ENCODE measurements at places on chromosomes 1 and 21.
A peak's percentile ranks its signal among the peaks of the same experiment; 100 is the strongest.

- DNase-seq: no peak
Measured at GRCh38 chr1:226764533-226764932, 25.5 kb upstream of the ITPKB start.

DNA sequence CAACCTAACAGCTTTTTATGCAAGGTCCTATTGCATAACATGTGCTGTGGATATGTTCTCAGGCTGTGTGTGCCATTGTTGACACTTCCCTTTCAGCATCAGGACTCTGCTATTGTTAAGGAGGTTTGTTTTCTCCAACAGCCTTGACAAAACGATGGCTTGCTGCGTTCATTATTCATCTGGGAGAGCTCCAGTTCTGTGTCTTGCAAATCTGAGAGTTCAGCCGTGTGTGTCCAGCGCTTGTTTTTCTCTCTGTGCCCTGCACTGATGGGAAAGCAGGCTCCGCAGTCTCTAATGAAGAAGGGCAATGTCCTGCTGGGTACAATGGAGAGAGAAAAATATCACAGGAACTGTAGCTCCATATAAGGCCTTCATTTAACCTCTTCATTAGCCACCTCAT lies 63.7 kb downstream of the CLDN17 start:
- DNase-seq: no peak

- no peak for DNase-seq
Measured at GRCh38 chr1:36137226-36137625, 12.1 kb downstream of the TRAPPC3 start.

- no peak for DNase-seq
Measured at GRCh38 chr1:235336903-235337302, 8.5 kb downstream of the GGPS1 start.

- DNase-seq: no peak
Measured at GRCh38 chr1:31410871-31411270, 2.1 kb upstream of the SERINC2 start.

- no peak for DNase-seq
Measured at GRCh38 chr1:174519844-174520243, 72.1 kb downstream of the GPR52 start.

- DNase-seq: no peak
Measured at GRCh38 chr1:149846593-149847466, 52.5 kb upstream of the BOLA1 start.

DNA sequence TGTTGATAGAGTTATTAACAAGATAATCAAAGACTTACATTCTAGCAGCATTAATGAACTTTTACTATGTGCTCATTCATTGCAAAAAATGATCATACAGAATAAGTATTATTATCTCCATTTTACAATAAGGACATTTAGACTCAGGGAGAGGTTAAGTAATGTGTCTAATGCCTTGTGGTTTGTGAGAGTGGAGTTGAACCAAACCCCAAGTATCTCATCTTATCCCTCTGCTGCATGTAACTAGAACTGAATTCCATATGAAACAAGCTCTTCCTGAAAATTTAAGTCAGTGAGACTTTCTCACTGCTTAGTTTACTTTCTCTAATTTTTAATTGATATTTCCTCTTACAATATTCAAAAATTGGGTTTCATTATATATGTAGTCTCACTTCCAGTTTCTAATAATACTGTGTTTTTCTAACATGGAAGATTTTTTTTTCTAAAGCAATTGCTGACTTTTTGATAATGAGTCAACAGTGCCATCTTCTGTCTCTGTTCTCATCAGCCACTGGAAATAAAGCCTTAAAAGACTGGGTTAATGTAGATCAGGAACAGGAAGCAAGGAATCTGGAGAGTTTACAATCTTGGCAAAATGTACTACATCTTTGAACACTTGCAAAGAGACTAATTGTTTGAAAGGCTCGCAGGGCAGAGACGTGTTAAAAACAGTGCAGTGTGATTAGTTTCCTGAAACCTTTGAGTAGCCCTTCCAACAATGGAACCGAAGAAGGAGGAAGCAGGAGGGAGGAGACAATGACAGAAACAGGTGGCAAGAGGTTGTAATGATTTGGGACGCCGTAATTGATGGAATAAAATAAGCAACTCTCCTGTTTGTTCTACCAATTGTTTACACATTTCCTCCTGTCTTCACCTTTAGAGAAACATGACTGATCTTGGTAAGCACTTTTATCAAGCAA lies 567.6 kb downstream of the MRPL39 start:
- peak; percentile 11 for DNase-seq

DNA sequence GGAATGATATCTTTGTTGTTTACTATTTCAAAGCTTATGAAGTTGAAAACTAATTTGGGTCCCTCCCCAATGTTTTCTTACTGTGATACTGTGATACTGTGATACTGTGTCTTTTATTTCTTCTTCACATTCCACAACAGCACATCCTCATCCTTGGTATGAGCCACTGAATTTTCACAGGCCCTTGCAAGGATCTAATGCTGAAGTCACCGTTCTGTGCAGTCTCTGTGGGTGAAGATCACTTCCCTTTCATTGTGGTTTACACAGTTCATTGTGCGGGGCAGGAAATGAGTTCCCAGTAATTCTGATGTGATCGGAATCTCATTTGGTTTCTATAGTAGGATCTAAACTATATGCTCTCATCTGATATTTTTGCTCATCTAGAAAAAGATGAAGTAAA lies 32.1 kb upstream of the PAXBP1 start:
- no peak for DNase-seq

GRCh38 chr1:48182439-48182838 lies 40.1 kb upstream of the SLC5A9 start:
- no peak for DNase-seq

DNA sequence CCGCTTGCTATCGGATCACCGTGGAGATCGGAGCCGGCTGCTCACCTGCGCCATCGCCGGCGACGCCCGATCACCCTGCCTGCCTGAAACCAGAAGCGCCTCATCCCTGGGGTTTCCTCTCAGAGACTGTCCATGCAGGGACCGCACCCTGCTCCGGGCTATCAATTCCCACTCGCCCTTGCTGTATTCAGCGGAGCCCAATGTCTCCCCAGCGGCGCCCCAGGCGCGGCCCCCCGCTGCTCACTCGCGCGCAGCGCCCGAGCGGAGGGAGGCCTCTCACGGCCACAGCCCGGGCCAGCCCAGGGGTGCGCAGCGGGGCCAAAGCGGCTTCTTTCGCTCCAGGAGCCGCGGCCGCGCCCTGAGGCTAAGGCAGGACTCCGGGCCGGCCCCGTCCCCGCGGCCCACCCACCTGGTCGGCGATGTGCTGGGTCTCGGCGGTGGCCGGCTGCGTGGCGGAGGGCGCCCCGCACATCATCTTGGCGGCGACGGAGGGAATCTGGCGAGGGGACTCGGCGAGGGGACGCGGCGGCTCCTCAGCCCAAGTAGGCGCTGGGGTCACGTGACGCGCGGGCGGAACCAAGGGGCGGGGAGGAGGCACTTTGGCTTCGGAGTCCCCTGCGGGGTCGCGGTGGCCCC lies at the start of gene CSTB:
CSTB (minus strand) TSS at position 514 of the 636 bp plus-strand sequence; CDS start at position 475, 39 bp downstream.
- DNase-seq: peak; percentile 66

GRCh38 chr1:229069176-229069575 lies 201.7 kb upstream of the RAB4A start:
- DNase-seq: no peak

DNA sequence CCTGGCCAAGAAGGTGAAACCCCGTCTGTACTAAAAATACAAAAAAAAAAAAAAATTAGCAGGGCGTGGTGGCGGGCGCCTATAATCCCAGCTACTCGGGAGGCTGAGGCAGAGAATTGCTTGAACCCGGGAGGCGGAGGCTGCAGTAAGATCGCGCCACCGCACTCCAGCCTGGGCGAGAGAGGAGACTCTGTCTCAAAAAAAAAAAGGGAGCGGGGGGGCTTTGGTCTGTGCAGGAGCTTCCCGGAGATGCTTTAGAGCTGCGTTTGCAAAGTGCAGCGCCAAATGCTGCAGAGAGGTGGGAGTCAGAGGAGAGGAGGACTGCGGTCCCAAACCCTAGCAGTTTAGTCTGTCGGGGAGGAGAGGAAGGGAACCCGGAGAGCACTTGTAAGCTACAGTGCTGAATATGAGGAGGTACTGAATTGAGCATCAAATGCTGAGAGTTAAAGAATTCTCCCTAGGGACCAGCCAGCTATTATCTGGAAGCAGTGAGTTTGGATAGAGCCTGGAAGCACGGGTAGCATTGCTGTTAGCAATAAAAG lies 569 bp downstream of the FALEC start:
- DNase-seq: peak; percentile 40

DNA sequence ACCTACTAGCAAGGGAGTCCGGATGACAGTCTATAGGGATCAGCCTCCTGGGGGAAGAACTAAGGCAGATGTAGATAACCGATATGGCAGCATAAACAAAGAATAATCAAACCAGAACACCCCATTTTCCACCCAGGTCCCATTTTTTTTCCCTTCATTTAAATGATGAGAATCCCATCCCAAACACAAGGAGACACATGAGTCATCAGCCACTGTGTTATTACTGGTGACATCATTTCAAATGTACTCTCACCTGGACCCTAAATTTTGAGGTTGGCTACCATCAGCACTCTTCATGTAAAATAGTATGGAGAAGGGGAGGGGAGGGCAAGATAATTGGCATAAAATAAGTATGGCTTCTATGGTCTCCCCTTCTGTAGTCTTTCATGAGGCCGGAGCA lies 108.9 kb upstream of the GUCA2B start:
- no peak for DNase-seq

- DNase-seq: no peak
Measured at GRCh38 chr21:42787613-42788012, 91.7 kb downstream of the WDR4 start.

DNA sequence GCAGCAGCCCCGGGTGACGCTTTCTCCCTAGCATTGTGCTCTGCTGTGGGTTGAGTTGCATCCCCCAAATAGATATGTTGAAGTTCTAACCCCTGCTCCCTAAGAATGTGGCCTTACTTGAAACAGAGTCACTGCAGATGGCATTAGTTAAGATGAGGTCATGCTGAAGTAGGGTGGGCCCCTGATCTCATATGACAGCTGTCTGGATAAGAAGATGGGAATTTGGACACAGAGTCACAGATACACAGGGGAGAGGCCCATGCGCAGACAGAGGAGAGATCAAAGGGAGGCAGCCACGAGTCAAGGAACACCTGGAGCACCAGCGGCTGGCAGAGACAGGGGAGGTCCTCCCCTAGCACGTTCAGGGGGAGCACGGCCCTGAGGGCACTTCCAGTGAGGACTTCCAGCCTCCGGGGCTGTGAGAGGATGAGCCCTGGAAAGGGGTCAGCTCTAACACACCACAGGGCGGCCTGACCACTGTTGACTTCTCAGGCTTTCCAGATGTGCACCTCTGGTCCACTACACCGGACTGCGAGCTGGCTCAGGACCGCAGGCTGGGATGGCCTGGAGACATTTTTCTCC lies 46.4 kb downstream of the ABCG1 start:
- no peak for DNase-seq

GRCh38 chr1:83970114-83970513 lies 28.8 kb downstream of the TTLL7 start:
- no peak for DNase-seq

GRCh38 chr1:218205721-218206120 lies 79.4 kb upstream of the RRP15 start:
- no peak for DNase-seq

DNA sequence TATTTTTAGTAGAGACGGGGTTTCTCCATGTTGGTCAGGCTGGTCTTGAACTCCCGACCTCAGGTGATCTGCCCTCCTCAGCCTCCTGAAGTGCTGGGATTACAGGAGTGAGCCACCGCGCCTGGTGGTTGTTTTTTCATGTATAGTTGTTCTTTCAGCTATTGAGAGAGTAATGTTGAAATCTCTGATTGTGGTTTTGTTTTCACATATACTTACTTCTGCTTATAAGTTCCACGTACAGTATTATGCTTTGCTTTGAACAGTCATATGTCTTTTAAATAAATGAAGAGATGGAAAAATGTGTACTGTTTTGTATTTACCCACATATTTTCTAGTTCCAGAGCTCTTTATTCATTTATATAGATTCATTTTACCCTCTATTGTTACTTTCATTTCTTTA lies 44.5 kb downstream of the MARK1 start:
- DNase-seq: no peak

DNA sequence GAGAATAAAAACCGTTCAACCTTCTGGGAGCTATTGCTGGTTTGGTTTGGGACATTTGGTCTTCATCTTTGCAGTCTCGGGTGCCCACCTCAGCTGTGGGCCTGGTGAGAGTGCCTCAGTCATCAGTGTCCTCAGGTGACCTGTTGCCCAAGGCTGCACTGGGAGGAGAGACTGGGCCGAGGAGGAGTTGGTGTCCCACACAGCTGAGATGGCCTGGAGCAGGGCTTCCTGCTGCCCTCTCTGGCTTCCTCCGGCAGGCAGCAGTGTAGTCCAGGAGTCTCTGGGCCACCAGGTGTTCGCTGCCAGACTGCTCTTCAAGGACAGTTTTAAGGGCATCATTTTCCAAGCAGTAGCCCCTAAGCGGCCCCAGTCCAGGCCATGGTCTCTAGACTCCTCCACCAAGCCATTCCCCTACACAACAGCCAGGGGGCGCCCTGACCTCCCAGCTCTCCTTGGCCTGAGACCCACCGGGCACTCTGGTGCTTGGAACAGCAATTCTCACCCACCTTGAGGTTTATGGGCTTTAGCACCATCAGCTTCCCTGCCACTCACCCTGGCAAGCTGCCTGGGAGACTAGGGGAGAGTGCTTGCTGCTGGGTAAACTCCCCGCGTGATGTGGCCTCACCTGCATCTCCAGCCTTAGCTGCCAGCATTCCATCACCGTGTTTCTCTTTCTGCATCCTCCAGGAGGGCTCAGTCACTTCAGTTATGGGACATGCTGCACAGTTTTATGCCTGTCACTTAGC lies 9.1 kb upstream of the SYTL1 start:
- no peak for DNase-seq
